ENCODE measurements at places on chromosomes 1 and 21.

DNA sequence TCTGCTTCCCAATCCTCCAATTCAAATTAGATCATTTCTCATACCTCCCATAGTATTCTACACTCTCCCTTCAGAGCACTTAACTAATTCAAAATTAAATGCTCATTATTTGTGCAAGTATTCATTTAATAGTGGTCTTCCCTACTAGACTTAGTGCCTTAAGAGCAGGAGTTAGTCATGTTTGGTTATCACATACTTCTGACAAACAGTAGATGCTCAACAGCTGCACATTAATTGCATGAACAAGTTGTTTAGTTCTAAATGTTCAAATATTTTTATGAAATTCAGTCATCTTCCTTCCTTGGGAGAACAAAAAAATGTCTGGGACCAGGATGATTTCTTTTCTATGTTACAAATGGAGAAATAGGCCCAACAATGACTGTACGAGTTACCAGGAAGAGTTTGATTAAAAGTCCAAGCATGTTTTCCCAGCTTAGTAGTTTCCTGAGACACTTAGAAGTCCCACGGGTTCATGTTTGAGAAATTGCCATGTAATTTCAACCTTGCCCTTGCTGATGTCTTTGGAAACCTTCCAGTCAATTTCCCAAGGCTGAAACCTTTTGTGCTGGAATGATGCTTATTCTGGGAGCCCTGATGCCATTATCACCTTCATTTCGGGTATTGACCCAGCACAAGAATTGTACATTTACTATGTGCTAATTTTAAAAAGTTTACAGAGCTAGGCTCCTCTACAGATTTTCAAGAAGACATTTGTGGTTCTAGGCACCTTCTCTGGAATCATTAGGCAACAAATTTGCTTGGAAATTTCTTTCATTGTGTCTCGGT lies 437.9 kb upstream of the PLXNA2 start:
- DNase-seq = no peak

- DNase-seq = no peak
Measured at GRCh38 chr1:54497338-54497737, 50.7 kb upstream of the ACOT11 start.

DNA sequence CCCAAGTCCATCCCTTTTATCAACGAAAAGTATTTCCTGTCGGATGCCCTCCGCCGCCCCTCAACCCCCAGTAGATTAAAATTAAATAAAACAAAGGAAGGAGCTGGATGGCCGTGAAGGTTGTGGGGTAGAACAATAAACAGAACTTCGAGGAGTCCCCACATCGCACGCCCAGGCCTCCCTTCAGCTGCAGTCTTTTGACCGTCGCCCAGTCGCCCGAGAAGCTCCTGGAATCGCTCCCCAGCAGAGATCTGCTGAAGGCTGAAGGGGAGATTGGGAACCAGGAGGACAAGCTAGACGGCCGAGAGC lies 905 bp downstream of the BARHL2 start:
- DNase-seq = no peak

DNA sequence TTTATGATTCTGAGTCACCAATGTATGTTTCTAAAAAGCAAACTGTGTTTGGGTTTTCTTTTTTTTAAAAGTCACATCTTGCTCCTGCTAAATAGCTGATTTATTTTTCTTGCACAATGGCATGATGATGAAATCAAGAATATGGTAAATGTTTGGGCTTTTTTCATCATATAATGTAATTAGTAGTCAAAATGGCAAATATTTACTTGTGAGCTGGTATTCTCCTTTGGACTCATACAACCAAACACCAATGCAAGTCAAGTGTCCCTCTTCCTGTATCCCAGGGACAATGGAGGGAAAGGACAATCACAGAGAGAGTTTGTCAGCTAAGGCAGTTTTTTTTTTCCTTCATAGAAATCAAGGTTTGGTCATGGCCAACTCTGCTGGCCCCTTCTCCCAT lies 94.6 kb upstream of the RALGPS2 start:
- no peak for DNase-seq

GRCh38 chr1:160744199-160744851 lies 5.3 kb downstream of the SLAMF7 start:
- no peak for DNase-seq

DNA sequence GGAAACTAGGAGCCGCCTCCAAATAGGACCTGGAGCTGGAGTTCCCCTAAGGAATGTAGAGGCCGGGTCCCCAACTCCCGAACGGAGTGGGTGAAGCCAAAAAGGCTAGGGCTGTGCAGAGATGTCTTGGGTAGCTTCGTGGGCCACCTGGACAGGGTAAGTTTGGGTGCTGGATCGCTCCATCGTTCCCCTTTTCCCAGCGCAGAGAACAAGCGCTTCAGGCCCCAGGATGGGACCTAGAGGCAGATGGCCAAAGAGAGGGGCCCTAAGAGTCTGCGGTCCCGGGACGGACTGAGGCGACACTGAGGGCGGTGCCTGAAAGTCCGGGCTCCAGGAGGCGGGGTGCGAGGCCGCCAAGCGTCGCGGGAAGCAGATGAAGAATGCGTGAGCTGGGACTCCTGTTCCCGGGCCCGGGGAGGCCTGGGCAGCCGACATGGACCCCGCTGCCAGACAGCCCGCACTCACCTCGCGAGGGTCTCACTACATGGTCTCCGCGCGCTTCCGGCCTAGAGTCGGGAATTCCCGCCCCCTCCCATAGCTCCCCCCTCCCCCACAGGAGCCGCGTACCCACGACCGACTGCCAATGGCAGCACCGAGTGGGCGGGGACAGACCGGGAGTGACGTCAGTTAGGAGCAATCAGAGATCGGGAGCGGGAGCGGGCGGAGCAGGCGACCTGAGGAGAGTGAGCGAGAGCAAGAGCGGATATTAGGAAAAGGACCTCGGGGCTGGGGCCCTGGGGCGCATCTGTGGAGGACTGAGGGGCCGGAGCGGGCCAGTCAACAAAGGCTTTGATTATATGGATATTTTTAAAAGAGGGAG lies at the start of gene SLC39A1:
Gene SLC39A1, minus strand, starts transcription at position 508 of the 820 bp plus-strand sequence. CDS start 822 bp downstream, outside the sequence.
- peak; percentile 86 for DNase-seq

DNA sequence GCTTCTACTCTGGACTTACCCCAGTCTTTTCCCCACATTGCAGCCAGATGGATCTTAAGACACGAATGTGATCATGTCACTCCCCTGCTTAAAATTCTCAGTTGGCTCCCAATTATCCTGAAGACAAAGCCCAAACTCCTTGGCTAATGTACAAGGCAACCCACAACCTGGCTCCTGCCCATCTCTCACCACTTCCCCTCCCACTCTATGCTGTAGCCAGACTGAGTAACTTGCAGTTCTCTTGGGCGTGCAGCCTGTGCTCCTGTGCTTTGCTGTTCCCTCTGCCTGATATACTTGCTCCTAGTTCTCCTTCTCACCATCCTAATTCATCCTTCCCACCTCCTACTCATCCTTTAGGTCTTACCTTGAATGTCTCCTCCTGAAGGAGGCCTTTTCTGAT lies 56.2 kb downstream of the LGR6 start:
- no peak for DNase-seq

- DNase-seq = no peak
Measured at GRCh38 chr1:2349806-2350205, 41.5 kb downstream of the MORN1 start.

- no peak for DNase-seq
Measured at GRCh38 chr21:16634515-16634914, 878.3 kb upstream of the CXADR start.

DNA sequence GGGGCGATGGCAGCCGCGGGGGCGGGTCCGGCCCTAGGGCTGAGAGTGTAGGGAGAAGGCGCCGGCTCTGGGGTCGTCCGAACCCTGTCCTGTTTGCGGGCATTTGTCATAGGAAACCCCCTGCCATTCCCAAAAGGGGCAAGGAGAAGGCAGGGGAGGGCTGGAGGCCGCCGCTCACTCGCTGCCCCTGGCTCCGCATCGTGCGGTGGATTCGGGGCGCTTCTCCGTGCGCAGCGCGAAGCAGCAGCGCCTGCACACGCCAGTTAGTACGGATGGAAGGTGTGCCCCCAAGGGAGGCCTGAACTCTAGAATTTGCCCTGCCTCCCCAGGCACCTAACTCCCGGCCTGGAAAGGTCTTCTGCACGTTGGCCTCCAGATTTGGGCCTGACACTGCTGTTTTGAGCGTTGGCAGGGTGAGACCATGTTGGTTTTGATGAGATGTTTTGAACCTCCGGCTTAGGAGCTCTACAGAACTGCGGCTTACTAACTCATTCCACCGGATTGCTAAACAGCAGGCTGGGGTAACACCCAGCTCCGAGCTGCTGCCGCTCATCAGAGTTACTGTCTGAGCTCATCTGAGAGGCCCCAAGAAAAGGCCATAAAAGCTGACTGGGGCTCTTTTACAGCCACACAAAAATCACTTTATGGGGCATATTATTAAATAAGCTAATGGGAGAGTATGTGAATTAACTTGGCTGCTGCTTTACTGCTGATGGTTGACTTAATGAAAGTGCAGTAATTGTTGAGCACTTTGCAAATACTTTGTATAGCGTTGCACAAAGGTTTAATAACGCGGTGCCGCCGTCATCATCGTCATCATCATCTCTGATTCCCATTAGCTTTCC lies 987 bp downstream of the GPR137B start:
- DNase-seq = no peak

DNA sequence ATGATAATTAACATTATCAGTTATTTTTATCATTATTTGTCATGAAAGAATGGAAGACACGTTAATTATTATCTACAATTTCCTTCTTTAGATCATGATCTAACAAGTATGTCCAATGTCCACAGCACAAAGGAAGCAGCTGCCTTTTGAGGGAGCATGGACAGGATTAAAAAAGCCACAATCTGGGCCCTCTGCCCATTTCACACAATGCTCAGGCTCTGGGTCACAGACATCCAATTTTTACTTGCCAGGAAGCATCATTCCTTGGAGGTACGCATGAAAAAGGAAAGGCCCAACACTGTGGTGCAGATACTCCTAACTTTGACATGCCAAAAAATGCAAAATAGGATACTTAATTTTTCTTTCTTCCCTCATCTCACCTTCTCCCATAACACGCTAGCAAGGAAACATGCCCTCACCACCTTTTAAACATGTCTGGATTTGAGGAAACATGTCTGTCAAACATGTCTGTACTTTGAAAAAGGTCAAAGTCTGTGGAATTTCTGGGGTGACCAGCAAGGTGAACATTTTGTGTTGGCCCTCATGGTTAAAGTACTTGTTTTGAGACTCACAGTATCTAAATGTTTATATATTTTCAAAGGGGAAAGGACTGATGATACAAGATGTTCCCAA lies 40.0 kb downstream of the GADD45A start:
- no peak for DNase-seq

- no peak for DNase-seq
Measured at GRCh38 chr1:196181594-196181878, 426.7 kb downstream of the KCNT2 start.

GRCh38 chr1:3569436-3569835 lies 41.9 kb downstream of the MEGF6 start:
- no peak for DNase-seq

DNA sequence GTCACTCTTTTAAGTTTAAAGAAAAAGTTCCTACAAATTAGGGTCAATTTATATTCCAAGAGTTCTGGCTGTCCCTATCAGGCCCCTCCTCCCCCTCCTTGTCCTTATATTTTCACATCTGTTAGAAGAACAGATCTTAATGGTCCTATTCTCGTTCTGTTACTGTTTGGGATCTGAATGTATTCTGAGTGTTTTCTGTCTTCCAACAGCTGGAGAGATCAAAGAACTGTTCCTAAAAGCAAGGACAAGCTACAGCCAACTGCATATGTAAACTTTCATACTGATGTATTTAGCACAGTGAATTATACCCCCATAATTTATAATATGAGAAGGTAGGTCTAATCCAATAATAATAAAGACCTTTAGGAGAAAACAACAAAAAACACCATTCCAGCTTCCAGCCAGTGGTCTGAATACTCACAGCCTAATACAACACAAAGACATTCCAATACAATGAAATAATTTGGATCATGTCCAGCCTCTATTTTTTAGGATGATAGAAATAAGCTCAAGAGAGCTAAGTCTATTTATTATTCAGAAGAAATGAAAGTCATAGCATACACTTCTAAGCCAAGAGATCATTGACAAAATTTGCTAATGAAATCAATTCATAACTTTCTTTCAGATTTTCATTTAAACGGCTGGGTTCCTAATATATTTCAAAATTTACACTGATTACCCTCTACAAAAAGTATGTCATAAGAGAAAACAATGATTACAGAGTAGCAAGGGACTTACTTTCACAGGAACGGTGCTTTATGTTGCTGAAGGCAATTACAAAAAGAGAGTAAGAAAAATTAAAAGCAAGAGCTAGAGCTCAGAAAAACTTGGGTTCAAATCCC lies 25.3 kb downstream of the WLS start:
- no peak for DNase-seq

GRCh38 chr1:9019896-9020295 lies 6.3 kb downstream of the SLC2A7 start:
- no peak for DNase-seq

GRCh38 chr1:187680823-187681222 lies 852.1 kb downstream of the PLA2G4A start:
- no peak for DNase-seq

- no peak for DNase-seq
Measured at GRCh38 chr21:37087188-37087587, 14.1 kb downstream of the TTC3 start.
